ENCODE measurements at places on chromosomes 1 and 21. TPM values are rescaled to one million over a fixed set of nuclear protein-coding genes. Genes with fewer than 3 reads are reported as not detected.

FMOD gene
- 68.4 TPM for total RNA-seq

C1orf56 gene
- total RNA-seq = 1.4 TPM

LYPD8 gene
- total RNA-seq = not detected

ADARB1 gene
- 35.3 TPM for total RNA-seq

AADACL3 gene
- total RNA-seq = not detected

NBPF6 gene
- total RNA-seq = not detected

DSCAM gene
- total RNA-seq = 0.21 TPM

GPA33 gene
- total RNA-seq = not detected

ATP1A4 gene
- 8.3 TPM for total RNA-seq

TEDDM1 gene
- not detected for total RNA-seq

CR1 gene
- 6.7 TPM for total RNA-seq

GJA9 gene
- 0.16 TPM for total RNA-seq

CATSPERE gene
- 5.5 TPM for total RNA-seq

CDK18 gene
- 3.5 TPM for total RNA-seq

TCEA3 gene
- 44.8 TPM for total RNA-seq

ZNF669 gene
- total RNA-seq = 12.0 TPM

KCNA10 gene
- total RNA-seq = not detected

RNF207 gene
- total RNA-seq = 12.8 TPM

GRCh38 chr1:31372751-31373055 is 173 bp downstream of the FABP3 start:
- DNase-seq = no peak

GRCh38 chr1:110243574-110243973 is 33.5 kb downstream of the KCNC4 start:
- no peak for DNase-seq

DNA sequence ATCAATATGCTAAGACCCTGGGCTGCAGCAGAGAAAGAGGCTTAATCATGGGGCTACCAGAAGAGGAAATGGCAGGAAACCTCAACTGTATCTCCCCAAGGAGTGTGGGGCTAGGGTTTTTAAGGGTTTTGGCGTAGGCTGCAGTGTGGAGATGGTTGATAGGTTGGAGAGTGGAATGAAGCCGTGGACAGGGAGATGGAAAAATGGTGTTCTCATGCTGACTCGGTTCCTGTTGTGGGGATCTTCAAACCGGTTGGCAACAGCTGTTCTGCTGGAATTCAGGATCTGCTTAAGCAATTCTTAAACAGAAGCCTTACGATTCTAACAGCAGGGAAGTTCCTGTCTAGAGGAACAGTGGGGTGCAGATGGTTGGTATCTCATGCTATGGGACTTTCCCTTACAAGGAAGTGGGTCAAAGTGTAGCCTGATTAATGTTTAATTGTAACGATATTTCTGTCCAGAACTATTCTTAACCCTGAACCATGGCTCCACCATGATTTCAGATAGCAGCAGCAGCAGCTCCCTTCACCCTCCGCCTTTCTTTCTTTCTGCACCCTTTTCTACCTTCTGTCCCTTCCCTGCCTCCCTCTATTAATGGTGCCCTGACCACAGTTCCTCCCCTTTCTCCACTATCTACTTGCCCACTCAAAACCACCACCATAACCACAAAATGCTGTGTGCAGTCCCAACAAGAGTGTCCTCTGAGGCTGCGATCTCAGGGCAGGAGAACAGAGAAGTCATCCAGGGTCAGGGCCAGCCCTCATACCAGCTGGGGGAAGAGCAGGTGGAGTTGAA is 30.8 kb downstream of the RSPH1 start:
- no peak for DNase-seq

DNA sequence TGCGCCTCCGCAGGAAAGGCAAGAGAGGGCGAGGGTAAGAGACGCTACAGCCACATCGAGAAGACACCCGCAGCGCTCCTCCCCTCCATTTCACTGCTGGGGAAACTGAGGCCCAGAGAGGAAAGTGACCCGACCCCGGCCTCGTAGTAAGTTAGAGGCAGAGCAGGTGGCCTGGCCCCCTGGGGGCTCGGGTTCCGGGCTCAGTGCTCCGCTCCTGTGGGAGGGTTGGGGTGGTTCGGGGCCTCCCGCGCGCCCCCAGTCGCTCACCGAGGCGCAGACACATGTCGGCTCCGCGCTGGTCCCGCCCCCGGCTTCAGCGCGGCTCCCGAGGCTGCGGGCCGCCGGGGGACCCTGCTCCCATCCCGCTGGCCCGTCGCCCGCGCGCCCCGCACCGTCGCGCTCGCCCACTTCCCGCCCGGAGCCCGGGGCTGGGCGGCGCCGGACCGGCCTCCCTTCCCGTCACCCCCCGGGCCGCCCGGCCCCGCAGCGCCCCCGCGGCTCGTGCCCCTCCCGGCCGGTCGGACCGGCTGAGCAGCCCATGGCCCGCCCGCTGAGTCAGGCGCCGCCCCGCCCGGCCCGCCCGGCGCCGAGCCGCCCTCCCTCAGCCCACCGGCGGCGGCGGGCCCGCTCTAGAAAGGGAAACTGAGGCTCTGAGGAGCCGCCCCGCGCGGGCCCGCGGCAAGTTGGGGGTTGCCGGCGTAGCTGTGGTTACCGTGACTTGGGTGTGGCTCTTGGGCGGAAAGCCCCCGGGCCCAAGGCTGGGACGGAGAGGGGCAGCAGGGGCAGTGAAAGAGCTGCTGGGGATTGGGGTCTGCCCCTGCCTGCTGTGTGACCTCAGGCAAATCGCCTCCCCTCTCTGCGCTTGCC is at the start of gene TMEM54:
TSS of gene TMEM54 (minus strand) at position 434 of the 867 bp plus-strand sequence. CDS start at position 283, 151 bp downstream.
- no peak for DNase-seq

- no peak for DNase-seq
Observed at GRCh38 chr1:243411472-243411871, 155.6 kb downstream of the SDCCAG8 start.

GRCh38 chr1:82366689-82367088 is 566.0 kb downstream of the ADGRL2 start:
- no peak for DNase-seq

DNA sequence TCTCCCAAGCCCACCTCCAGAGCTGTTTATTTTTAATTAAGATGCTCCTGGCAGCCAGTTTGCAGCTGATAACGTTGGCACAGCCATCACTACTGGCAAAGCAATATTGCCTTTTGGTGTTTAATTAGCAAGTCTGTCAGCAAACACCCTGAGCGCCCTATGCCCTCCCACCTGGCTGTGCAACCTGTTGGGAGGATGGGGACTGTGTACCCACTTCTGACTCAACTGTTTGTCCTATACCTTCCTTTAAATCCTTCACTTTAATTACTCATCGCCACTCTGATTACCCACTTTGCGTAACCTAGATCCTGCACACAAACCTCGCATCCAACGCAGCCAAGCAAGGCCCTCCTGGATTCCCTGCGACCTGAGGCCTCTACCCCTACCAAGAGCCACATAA is 67.1 kb downstream of the BCAR3 start:
- no peak for DNase-seq

- no peak for DNase-seq
Observed at GRCh38 chr1:119115736-119116135, 24.7 kb downstream of the WARS2 start.

DNA sequence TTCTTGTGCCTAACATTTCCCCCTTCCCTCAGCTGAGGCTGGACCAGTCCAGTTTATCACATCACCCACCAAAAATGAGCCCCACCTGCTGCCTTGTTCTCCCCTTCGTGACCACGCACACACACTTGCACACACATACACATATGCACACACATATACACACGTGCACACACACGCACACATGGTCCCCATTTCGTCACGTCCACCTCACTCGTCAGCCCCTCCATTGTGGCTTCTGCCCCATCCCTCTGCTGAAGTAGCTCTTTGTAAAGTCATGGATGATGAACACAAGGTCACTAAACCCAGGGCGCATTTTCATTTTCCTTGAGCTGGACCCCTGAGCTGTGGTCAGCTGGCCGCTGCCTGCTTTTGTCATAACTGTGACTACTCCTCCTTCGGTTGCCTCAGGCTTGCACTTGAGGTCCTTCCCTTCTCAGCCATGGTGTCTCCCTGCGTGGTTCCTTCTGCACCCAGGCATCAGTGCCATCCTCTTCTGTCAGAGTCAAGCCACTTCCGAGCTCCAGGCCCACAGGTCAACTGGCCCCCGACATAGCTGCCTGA is 93.8 kb downstream of the SYT2 start:
- no peak for DNase-seq

DNA sequence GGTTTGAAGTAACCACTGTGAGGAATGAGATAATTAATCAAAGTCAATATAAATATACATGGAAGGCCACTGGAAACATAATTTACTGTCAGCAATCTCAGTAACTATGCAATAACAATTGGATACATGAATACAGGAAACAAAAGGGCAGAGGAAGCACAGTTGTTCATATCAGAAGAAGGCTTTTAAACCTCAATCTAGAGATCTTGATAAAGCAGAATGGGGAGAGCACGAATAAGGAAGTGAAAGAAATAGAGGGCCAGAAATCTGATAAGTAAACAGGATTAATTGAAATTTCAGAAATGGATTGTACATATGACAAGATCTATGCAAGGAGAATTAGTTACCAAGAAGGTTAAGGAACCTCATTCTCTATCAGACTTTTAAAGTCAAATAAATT is 93.0 kb downstream of the EVI5 start:
- no peak for DNase-seq

DNA sequence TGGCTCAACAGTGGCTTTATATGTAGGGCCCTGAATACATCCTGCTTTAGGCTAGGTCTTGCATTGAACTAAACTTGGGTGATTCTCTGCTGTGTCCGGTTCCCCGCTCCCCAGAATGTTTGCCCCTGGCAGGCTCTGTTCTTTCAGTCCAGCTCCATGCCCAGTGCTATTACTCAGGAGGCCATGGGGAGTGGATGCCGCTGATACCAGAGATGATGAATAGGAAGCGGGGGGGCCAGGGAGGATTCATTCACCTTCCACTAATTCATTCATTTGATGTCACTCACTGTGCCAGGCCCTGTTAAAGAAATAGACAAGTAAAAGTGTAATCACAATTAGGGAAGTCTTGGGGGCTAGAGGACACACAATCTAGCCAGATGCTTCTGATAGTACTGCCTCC is 83.8 kb downstream of the TMEM53 start:
- no peak for DNase-seq

- no peak for DNase-seq
Observed at GRCh38 chr1:216045400-216045799, 377.8 kb downstream of the USH2A start.

GRCh38 chr1:214493126-214493796 is 58.1 kb downstream of the PTPN14 start:
- DNase-seq = no peak

GRCh38 chr1:55040933-55041494 is 1.7 kb downstream of the PCSK9 start:
- no peak for DNase-seq

DNA sequence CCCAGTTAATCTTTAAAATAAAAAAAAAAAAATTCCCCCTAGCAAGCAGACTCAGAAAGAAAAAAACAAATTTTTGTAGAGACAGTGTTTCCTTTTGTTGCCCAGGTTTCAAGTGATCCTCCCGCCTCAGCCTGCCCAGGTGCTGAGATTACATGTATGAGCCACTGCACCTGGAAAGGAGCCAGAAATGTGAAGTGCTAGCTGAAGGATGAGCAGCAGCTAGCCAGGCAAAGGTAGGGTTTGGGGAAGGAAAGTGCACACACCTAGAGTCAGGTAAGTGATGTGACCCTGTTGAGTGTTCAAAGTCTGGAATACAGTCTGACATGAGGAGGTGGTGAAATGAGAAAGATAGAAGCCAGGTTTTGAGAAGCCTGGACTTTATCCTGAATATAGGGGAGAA is 1.7 kb downstream of the AKR1A1 start:
- no peak for DNase-seq

GRCh38 chr1:170214117-170215032 is 68.6 kb downstream of the NTMT2 start:
- no peak for DNase-seq

GRCh38 chr1:172343240-172344160 is 77.0 kb upstream of the C1orf105 start:
- DNase-seq = no peak

GRCh38 chr1:160284782-160285344 is at the start of gene PEX19:
TSS of gene PEX19 (minus strand) at chr1:160285133. CDS start at chr1:160285124, 9 bp downstream.
- peak; percentile 81 for DNase-seq

- DNase-seq = no peak
Observed at GRCh38 chr21:45403133-45403824, 1.7 kb upstream of the COL18A1 start.

- DNase-seq = no peak
Observed at GRCh38 chr1:230986976-230987375, 8.1 kb downstream of the ARV1 start.

- DNase-seq = no peak
Observed at GRCh38 chr1:14707531-14708445, 109.3 kb downstream of the KAZN start.

DNA sequence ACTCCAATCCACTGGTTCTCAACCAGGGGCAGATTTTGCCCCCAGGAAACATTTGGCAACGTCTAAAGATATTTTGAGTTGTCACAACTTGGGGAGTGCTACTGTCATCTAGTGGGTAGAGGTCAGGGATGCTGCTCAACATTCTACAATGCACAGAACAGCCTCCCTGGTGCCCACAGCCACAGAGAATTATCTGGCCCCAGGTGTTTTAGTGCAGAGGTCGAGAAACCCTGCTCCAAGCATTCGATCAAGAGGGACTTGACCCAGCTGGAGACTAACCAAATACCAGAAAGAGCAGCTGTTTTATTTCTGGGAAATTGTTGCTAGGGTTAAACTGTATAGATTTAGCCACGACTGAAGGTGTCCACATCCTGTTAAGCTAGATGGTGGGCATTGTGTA is 19.2 kb downstream of the CD247 start:
- DNase-seq = no peak

DNA sequence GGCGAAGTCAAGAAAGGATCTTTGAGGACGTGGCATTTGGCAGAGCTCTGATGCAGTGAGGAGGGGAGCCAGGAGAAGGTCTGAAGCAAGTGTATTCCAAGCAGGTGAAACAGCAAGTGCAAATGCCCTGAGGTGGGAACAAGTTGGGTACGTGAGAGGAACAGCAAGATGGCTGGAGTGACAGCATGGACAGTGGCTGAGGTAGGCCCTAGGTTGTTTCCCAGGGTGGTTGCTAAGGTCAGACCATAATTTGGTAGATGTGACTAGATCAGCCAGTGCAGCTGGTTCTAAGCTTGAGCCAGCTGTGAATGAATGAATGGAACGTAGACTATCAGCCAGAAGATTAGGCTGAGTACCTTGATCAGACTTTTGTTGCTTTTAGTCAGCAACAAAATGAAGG is 37.5 kb upstream of the JUN start:
- DNase-seq = no peak

- no peak for DNase-seq
Observed at GRCh38 chr1:174160109-174160473, 771 bp downstream of the RABGAP1L start.

GRCh38 chr1:109356505-109356904 is 41.2 kb downstream of the SORT1 start:
- no peak for DNase-seq

- no peak for DNase-seq
Observed at GRCh38 chr1:13930151-13930550, 230.2 kb downstream of the PRDM2 start.

GRCh38 chr1:225845571-225846259 is 35.8 kb downstream of the EPHX1 start:
- DNase-seq = no peak

- DNase-seq = no peak
Observed at GRCh38 chr1:232982238-232982944, 32.0 kb downstream of the NTPCR start.
